ENCODE measurements at places on chromosomes 2 and 18.

- H3K27ac ChIP-seq: peak overlapping the region; percentile 93
- no peak for DNase-seq
- H3K36me3 ChIP-seq: no peaks in the 10 kb centered on the region
- no peaks in the 10 kb centered on the region for H3K27me3 ChIP-seq
- peaks cover 4% of the 10 kb centered on the region for H3K4me1 ChIP-seq
- H3K4me3 ChIP-seq: peak overlapping the region; percentile 75
These were observed 1.8 kb downstream of the GLS start for GRCh38 chr2:190882411-190882766.

DNA sequence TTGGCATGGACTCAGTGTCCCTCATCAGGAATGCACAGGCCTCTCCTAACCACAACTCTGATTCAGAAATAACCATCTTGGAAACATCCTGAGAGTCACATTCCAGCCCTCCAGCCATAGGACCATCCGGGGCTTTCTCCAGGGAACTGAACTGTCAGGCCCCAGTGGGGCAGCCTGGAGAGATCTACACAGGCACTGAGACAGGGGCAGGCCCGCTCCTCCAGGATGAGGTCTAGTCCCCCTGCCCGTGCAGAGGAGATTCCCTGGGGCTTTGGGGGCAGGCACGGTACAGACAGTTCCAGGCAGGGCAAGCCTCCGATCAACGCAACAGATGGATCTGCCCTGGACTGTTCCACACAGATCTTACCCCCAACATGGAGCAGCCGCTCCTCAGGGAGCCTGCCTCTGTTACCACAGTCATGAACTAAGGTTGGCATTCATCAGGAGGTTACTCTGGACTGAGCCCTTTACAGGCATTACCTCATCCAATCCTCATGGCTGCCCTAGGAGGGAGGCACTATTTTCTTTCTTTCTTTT lies 12.0 kb downstream of the KCNK3 start:
- peak; percentile 83 for DNase-seq
- H3K36me3 ChIP-seq: no peaks in the 10 kb centered on the region
- peaks cover 5% of the 10 kb centered on the region for H3K4me1 ChIP-seq
- peaks cover 11% of the 10 kb centered on the region for H3K27me3 ChIP-seq
- no peak overlapping the region for H3K4me3 ChIP-seq
- no peak overlapping the region for H3K27ac ChIP-seq

DNA sequence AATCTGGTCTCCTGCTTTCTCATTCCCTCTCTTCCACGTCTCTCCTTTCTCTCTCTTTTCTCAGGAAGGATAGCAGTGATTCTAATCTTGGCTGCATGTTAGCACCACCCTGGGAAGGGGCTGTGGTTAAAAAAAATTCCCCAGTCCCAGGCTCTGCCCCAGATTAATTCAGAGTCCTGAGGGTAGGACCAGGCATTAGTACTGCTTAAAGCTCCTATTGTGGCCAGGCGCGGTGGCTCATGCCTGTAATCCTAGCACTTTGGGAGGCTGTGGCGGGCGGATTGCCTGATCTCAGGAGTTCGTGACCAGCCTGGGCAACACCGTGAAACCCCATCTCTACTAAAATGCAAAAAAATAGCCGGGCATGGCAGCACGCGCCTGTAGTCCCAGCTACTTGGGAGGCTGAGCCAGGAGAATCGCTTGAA lies 35.4 kb upstream of the EML4 start:
- no peak for DNase-seq
- H3K4me1 ChIP-seq: peaks cover 35% of the 10 kb centered on the region
- no peak overlapping the region for H3K4me3 ChIP-seq
- H3K27ac ChIP-seq: peak overlapping the region; percentile 91
- H3K27me3 ChIP-seq: no peaks in the 10 kb centered on the region
- no peaks in the 10 kb centered on the region for H3K36me3 ChIP-seq

GRCh38 chr18:75507636-75508035 lies 80.1 kb upstream of the SMIM21 start:
- H3K4me1 ChIP-seq: no peaks in the 10 kb centered on the region
- no peaks in the 10 kb centered on the region for H3K27me3 ChIP-seq
- peak; percentile 56 for DNase-seq
- no peak overlapping the region for H3K27ac ChIP-seq

DNA sequence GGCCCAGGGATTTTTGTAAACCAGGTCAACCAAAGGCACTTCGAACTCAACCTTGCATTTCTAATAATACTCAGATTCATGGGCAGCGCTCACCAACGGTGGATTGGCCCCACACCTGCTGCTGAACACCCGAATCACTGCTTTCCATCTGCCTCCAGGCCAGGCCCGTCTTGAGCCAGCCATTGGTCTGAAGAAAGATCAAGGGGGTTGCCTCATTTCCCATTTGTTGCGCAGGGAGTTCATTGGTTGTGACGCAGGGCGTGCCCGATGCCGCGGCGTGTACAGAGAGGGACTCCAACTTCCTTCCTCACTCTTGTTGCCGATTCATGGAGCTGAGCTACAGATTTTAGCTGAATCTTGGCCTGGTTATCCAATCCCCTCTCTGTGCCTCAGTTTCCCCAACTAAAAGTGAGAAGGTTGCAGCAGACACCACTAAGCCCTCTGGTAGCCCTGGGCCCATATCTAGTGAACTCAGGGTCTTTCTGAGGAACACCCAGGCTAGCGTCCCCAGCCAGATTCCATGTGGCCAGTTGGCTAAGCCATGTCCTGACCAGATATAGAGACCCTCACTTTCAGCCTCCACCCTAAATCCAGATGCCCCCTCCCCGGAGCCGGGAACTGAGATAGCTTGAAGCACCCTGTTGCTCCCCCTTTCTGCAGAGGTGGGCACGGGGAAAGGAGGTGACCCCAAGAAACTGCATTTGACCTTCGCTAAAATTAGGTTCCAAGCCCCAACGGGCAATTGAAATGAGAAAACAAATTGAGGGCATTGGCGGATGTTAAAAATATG lies 60.9 kb upstream of the HPCAL1 start:
- no peaks in the 10 kb centered on the region for H3K36me3 ChIP-seq
- H3K27me3 ChIP-seq: peaks cover 4% of the 10 kb centered on the region
- no peaks in the 10 kb centered on the region for H3K4me1 ChIP-seq
- no peak overlapping the region for H3K4me3 ChIP-seq

All from fibroblast of lung (primary cell).